Activated T-helper 9 cell treated with anti-CD3 and anti-CD28 coated beads, Interleukin-2, amount 50 U/mL, for 16 hours (primary cell): ENCODE measurements at places on chromosomes 6 and 20.

DNA sequence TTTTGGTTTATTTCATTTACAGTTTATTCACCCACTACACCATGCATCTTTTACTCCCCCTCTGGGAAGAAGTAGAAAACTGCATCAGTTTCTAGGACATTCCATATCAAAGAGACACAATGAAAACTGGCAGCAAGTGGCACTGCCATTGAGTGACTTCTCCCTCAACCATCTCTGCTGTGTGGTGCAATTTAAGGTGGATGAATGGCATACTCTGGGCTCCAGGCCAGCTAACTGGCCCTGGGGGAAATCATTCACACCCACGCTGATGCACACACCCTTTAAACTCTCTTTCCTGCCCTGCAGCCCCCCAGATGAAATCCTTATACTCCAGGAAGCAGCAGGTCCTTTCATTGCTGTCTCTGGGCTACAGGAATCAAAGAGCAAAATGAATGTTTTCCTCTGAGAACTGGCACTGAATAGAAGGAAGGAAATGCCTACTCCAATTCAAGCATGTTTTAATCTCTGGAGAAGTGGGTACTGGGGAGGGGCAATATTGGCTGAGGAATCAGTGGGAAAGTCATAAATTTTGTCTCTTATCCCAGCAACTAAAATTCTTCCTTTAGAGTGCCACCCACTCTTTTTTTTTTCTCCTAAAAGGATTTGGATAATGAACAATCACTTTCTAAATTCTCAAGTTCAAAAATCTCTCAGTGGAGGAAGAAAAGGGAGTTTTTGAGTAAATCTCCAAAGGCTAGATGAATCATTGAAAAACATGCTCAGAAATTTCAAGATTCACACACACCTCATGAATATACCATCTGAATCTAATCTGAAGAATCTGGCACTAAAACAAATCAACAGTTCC, 16.9 kb upstream of the RFPL4B start:
- DNase-seq, result no peak

- DNase-seq, result peak; percentile 64
Observed at GRCh38 chr6:73452107-73452461, at the start of gene CGAS. Gene CGAS, minus strand, starts transcription at chr6:73452297. Its CDS starts 116 bp downstream, at chr6:73452181.

DNA sequence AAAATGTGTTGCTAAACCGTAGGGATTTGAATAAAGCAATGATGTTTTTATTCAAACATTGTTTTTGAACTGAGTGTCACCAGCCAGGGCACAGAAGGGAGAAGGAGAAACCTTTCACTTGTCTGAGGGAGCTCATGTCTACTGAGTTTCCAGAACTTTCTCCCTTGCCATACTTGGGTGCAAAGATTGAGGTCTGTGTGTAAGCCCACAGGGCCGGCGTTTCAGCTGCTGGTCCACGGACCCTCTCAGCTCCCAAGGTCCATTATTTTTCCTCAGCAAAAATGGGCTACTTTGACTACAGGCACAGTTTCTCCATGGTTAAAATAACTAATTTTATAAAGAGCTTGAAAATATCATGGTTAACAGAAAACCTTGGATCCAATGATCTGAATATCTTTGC, 32.6 kb downstream of the PSMG4 start:
- no peak for DNase-seq

- no peak for DNase-seq
Observed at GRCh38 chr6:152070556-152070955, 263.1 kb downstream of the ESR1 start.

- DNase-seq, result no peak
Observed at GRCh38 chr6:106247293-106247692, 78.3 kb downstream of the ATG5 start.

- no peak for DNase-seq
Observed at GRCh38 chr6:16163066-16163465, 34.2 kb downstream of the MYLIP start.

- no peak for DNase-seq
Observed at GRCh38 chr20:32586291-32586690, 1.2 kb upstream of the NOL4L start.

DNA sequence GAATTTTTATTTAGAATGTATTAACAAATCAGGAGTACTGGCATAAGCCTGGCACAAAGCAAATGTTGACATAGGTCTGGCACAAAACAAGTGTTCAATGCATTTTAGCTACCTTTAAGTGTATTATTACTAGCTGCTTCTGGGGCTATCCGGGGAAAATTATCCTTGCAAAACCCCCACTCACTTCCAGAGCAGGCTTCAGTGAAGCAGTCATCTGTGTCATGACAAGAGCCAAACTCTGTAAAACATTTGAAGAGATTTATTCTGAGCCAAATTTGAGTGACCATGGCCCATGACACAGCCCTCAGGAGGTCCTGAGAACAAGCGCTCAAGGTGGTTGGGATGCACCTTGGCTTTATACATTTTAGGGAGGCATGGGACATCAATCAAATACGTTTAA, 6.4 kb upstream of the TRIM38 start:
- no peak for DNase-seq

GRCh38 chr6:134077301-134077700, 24.9 kb upstream of the SLC2A12 start:
- no peak for DNase-seq

DNA sequence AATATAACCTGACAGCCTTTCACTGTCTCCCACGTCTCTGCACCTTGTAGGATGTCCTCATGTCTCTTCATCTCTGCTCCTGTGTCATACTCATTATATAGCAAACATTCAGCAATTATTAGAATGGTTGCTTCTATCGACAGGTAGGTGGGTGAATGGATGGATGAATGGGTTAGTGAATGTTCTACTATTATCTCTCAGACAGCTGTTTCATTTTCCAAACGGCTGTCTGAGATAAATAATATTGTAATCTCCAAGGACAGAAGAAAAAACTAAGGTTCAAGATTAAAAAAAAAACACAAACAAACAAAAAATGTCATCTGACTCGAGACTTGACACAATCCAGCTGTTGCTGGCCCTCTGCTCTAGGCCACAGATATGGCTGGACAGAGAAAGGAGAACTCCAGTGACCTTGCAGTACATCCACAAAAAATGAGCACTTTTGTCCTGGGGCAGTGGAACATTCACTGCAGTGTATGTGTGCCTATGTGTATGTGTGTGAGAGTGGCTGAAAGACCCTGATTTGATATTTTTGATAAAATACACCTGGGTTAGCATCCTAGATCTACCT, 2.1 kb downstream of the HNF4A start:
- DNase-seq, result no peak

- DNase-seq, result no peak
Observed at GRCh38 chr20:47479093-47479492, 22.6 kb upstream of the NCOA3 start.

DNA sequence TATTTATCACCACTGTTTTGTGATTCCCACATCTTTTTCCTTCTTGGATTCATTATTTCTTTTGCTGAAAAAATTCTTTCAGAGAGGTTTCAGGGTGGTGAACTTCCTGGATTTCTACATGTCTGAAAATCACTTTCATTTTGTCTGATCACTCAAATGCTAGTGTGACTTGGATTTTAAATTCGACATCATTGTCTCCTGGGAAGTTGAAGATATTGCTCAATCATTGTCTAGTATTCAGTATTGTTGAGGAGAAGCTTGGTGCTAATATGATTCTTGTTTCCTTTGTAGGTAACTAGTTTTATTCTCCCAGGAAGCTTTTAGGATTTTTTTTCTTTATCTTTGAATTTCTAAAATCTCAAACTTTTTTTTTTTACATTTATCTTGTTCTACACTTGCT, 45.0 kb downstream of the DNAH8 start:
- DNase-seq, result no peak

DNA sequence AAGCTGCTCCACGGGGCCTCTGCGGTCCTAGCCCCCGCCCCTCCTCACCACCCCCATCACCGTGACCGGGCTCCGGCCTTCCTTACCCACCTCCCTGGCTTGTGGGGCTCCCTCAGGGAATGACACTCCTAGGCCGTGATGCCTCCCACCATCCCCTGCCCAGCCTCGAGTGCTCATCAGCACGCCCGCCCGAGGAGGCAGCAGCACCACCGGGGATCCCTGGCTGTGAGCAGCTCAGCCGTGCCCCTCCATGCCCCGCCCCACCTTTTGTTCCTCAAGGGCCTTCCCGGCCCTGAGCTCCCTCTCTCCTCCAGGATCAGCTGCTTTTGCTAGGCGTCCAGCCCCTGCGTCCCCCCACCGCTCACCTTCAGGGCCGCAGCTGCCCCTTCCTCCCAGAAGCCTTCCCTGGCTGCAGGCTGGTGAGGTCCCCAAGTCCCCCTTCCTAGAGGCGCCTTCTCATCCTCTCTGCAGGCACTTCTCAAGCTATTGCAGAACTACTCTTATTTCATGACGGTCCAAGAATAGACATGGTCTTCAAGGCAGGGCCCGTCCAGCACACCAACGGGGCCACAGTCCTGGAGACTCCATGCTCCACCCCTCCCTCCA, 3.0 kb downstream of the FNDC11 start:
- no peak for DNase-seq

DNA sequence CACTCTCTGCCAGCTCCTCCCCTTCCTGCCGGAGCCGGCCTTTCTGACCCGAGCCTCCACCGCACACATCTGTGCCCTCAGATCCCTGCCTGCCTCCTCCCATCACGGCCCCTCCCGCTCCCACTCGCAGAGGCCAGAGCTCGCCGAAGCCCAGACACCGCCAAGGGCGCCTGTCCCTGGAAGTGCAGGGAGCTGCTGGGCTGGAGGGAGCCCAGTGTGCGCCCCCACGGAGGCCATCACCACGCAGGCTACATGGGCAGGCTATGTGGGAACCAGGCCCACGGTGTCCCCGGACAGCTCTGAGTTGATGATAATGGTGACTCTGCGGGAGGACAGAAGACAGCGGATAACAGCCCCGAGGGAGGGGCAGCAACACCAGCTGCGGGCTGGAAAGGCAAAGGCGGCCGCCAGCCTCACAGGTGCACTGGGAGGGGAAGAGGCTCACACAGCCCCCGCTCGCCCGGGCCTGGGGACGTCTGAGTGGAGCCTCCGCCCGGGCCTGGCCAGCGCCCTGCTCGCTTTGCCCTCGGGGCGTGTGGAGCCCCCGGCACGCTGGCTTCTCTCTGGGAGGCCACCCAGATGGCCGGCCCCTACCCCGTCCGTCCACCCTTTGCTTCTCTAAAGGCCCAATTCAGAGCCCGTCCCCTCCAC, 154.9 kb downstream of the DLL1 start:
- no peak for DNase-seq

- DNase-seq, result no peak
Observed at GRCh38 chr6:52552278-52552643, 24.6 kb downstream of the TRAM2 start.

DNA sequence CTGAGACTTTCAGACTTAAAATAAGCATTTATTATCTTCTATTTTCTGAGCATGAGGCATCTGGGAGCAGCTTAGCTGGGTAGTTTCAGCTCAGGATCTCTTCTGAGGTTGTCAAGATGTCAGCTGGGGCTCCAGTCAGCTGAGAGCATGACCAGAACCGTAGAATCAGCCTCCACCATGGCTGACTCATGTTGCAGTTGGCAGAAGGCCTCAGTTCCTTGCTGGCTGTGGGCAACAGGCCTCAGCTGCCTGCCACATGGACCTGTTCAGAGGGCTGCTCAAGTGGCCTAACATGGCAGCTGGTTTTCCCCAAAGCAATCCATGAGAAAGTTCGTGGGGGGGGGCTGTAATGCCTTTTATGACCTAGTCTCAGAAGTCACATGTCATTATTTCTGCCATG, 142.3 kb downstream of the LY86 start:
- DNase-seq, result no peak

DNA sequence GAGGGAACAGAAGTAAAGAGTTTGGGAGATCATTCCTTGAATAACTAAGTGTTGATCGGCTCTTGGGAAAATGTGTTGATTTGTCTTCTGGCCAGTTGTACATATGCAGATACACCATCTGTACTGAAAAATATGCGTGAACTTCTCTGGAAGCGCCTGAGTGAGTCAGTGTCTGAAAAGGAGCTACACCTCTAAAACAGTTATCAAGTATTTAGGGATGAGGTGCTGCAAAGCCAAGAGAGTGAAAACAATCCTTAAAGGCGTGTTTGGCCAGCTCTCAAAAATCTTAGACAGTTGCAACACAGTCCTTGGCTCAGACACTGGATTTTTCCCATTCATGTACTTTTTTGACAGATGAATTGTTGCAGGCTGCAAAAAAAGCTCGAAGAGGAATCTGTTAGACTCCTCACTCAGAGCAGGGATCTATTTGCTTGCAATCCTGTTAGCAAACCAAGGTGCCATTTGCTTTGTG, 61.3 kb downstream of the BMP6 start:
- no peak for DNase-seq

- DNase-seq, result no peak
Observed at GRCh38 chr6:36642913-36643817, 35.3 kb upstream of the CDKN1A start.

- no peak for DNase-seq
Observed at GRCh38 chr6:148345578-148345977, 2.9 kb downstream of the SASH1 start.
